Fibroblast of gingiva (primary cell): ENCODE measurements at places on chromosomes 12 and 14.

DNA sequence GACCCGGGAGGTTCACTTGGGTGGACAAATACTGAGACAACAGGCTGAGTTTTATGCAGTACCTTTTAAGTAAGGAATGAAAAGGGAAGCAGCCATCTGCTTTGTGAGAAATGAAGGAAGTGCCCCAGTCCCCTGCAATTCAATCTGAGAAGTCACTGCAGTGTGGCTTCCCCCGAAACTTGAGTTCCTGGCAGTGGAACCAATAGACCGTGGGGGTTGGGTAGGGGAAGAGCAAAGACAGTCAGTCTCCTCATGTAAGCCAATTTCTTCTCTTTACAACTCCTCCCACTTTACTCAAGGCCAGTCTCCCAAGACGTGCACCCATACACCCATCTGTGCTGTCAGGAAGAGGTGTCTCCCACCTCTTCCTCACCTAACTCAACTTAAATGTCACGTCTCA is 206.5 kb downstream of the BCAT1 start:
- DNase-seq, result no peak

GRCh38 chr12:110337912-110338710 is 57.1 kb downstream of the ATP2A2 start:
- no peak for DNase-seq

GRCh38 chr12:6753772-6754356 is 923 bp upstream of the MLF2 start:
- DNase-seq, result no peak

- DNase-seq, result no peak
Measured at GRCh38 chr14:72383865-72384264, 451.6 kb downstream of the RGS6 start.

DNA sequence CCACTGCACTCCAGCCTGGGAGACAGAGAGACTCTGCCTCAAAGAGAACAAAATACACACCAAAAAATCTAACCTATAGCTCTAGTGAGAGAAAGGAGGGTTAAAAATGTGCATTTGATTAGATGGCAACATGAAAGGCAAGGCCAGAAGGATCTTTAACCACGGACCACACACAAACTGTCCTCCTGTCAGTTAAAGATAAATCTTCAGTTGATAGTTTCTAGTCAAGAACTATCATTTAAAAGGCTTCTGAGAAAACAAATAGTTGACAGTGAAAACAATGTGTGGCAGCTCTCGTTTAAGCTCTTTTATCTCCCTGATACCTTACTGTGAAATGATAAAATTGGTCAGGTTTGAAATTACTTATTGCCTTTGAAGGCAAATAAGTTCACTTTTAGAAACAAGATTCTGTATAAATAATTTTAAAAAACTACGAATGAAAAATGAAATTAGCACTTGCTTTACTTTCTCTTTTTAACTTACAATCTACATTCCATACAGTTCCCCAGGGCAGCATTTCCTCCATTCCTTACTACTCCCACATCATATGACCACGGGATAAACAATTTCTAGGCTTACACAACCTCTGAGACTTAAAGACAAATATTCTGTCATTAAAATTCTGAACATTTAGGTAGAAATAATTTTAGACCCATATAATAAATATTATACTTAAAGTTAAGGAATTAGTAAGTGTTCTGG is 71.4 kb upstream of the GNPNAT1 start:
- peak; percentile 70 for DNase-seq
